ENCODE measurements at places on chromosomes 1 and 21. TPM values are rescaled to one million over a fixed set of nuclear protein-coding genes. Genes with fewer than 3 reads are reported as not detected.

The CRNN gene
- total RNA-seq = not detected

The MYOG gene
- total RNA-seq = not detected

The CELA2A gene
- total RNA-seq = not detected

The AMY1C gene
- total RNA-seq = not detected

The BCL2L15 gene
- total RNA-seq = 0.35 TPM

The RPL5 gene
- 1,035 TPM for total RNA-seq

The GJC2 gene
- total RNA-seq = 0.39 TPM

The CRYBG2 gene
- 1.3 TPM for total RNA-seq

The MPZ gene
- 0.26 TPM for total RNA-seq

The CAMK1G gene
- total RNA-seq = 0.43 TPM

The LORICRIN gene
- total RNA-seq = not detected

The FCMR gene
- 5.9 TPM for total RNA-seq

Data from A549 treated with dexamethasone at 1 μM for 4 hours (cell line).